MV-4-11 (cell line): ENCODE measurements at places on chromosomes 5 and 9.
A peak's percentile ranks its signal among the peaks of the same experiment; 100 is the strongest.

- DNase-seq = no peak
Observed at GRCh38 chr5:82058710-82059109, 86.9 kb downstream of the ATG10 start.

- no peak for DNase-seq
Observed at GRCh38 chr5:27969157-27969556, 930.8 kb upstream of the CDH9 start.

DNA sequence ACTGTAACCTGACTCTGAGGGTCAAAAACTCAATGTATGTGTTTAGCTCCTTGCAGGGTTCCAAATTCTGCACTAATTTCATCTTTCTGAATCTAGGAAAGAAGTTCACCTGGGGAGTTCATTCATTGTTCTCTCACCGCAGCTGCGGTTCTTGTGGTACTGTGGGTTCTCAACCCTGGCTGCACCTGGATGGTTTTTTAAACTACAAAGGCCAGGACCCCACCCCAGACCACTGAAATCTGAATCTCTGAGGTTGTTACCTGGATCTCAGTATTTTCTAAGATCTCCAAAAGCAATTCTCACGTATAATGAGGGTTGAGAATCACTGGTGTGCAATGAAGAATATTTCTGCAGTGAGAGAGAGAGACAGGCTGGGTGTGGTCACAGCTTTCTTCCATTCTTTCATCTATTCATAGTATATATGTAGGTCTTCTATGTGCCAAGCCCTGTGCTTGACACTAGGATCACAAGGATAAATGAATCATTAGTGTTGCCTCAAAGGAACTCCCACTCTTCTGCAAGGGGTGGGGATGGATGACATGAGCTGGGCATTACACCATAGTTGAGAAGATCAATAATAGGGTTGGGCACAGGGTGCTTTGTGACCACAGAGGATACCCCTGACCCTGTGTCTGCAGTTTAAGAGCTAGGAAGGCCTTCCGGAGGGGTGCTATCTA, 109.8 kb downstream of the GALNT10 start:
- DNase-seq = no peak

- DNase-seq = no peak
Observed at GRCh38 chr9:126681336-126681735, 67.6 kb downstream of the LMX1B start.

GRCh38 chr9:121169094-121169601, 32.5 kb downstream of the RAB14 start:
- DNase-seq = no peak

- DNase-seq = no peak
Observed at GRCh38 chr5:158124606-158125316, 265.8 kb upstream of the CLINT1 start.

DNA sequence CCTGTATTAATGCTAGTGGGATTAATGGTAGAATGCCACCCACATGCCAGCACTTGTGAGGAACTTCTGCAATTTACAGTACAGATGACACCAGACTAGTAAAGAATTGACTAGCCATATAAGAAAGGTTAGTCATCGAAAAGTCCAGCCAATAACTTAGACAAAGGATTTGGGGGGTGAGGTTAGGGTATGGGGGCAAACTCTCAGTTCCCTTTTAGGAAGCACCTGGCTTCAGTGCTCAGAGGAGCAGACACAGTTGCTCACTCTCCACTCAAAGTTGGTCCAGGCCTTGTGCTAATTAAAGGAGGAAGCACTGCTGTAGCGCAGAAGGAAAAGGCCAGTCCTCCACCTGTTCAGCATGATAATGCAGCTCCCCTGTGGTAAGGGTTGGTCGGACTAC, 25.2 kb downstream of the TGFBR1 start:
- peak; percentile 77 for DNase-seq

GRCh38 chr5:178537467-178538371, 52.5 kb downstream of the COL23A1 start:
- DNase-seq = no peak

DNA sequence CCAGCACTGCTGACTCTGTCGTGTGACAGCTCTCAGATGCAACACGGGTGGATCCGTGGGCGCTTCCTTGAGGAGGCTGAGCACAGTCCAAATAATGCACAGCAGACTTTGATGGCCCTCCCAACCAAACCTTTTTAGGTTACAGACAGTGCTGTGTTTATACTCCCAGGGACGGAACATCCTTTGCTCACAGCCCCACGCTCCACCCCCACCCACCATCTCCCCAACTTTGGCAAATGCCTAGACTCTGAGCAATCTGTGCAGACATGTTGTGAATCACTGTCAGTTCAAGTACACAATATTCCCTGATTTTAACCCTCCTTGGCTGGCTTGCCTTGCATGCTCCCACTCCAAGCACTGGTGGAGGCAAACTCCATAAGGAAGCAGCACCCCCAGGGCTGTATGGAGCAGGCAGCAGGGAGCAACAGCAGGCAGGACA, 324.6 kb downstream of the MLLT3 start:
- no peak for DNase-seq

- peak; percentile 30 for DNase-seq
Observed at GRCh38 chr9:136719195-136719880, 7.0 kb downstream of the DIPK1B start.

DNA sequence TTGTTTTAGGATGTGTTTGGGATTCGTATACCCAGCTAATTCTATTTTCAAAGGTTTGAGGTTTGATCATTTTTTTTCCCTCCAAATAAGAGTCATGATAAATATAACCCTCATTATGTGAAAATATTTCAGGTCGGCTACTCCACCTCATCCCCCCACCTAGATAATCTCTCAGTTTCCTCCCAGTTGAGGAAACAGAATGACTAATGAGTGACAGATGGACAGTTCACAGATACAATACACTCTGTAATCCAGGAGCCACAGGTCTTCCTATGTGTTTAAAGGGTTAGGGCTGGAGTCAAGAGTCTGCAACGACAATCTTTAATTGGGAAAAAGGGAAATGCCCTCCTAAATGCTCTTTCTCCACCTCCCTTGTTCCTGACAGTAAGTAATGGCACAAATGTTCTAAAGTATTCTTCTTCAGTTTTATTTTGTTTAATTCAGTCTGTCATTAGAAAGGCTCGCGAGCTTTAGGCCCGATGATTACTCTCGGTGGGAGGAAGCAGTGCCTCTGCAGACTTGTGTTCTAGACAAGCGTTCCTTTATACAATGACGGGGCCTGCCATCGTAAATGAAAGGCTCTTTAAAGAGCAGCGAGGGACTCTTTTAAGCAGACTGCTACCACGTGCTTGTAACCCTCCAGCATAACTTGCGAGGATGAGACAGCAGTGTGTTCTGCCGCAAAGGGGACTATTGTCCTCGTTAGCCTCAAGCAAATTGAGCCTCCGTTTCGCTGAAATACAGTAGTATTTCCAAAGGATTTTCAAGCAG, 69.0 kb downstream of the MEF2C start:
- peak; percentile 39 for DNase-seq

DNA sequence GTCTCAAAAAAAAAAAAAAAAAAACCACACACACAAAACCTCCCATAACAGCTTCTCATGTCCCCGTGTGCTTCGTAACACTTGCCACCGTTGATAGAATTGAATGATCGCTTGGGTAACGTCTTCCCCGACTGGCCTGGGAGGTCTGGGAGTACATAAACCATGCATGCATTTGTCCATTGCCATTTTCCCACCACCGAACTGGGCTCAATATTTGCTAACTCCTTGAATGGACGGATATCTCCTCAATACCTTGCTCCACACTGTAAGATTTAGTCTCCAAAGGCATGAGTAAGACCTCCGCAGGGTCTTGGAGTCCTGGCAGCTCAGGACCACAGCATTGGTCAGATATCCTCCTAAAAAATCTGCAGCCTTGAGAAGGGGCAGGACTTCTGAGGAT, 3.2 kb upstream of the P4HA2 start:
- DNase-seq = no peak

DNA sequence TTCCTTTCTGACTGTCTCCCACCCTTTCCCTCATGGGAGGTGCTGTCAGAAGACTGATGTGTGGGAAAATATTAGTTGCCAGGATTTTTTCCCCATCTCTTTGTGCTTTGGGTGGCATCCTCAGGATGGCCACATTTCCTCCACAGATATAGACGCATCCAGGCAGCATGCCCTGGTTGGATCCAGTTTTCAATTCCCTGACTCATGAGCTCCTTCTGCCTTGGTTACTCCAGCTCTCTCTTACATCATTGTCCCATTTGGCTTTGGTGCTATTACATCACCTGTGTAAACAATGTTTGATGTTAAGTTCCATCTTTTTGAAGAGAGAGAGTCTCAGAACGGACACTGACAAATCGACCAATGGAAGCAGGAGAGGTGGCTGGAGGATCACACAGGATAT, 302.5 kb downstream of the CDH18 start:
- DNase-seq = no peak

DNA sequence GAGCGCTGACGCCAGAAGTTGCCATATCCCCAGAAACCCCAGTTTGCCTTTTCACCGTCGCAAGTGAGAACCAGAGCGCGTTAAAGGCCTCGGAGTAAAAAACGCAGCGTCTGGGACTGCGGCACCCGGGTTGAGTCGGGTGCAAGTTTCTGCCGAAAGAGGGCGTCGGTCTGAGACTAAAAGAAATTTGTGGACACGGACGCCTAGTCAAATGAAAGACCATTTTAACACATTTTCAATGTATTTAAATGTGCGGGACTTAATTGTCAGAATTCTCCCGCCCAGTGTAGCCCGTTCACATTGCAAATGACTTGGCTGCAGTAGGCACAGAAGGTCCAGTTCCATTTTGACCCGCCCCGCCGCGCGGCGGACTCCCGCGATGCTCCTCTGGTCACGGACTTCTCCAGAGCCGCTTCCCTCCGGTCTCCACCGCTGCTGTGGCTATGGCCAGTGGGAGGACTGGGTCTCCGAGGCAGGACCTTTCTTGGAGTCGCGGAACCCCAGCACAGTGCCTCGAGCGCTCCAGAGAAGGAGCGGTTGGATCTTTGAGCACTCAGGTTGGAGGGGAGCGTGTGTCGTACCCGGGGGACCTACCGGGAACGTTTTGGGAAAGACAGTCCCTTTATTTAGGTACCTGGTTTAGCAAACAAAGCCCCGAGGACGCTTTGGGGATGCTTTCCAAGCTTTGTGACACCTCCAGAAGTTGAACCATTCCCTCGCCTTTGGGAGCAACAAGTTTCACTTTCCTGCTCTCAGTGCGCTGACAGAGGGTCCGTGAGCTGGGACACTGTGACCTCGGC, 1.2 kb upstream of the NPR3 start:
- peak; percentile 57 for DNase-seq

DNA sequence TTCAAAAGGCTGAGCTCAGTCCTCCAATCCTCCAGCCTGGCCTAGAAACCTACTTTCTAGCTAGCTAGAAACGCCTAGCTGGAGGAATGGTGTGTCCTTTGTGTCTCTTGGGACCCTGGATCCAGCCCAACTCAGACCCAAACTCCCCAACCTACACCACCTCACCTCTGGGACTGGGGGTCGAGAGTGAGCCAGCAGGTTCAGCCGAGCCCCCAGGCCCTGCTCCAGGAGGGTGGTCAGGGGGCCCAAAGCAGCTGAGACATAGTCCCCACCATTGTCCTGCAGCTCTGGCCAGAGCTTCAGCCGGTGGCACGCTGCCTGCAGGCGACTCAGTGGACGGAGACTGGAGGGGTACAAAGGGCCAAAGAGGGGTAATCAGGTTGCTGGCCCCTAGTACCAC, 6.2 kb downstream of the NOL6 start:
- no peak for DNase-seq

DNA sequence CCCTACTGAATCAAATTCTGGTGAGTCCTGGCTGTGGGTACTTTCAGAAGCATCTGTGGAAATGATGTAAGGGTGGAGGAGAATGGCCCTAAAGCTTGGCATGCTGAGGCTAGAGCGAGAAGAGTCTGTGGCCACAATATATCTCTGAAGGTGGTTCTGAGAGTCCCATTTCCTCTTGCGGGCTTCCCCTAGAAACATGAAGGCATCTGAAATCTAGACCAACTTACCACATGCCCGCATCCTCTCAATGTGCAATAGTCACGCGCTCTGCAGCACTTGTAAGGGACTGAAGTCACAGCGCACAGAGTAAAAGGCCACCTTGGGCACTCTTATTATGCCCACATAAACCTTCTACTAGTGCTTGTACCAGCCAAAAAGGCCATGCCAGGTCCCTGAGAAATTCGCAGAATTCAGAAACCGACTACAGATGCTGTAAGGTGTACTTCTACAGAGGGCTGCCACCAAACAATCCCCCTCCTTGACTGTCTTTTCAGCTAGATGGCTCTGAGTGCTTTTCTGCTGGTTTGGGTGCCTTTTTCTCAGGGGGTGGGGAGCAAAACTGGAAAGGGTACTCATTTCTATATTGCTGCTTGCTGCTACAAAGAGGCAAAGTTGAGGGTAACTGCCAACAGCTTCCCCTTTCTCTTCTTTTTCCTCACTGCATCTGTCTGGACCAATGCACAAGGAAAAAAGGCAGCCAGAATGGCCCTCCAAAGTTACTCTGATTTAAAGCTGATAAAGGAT, 107.3 kb downstream of the ZDHHC21 start:
- DNase-seq = peak; percentile 77

DNA sequence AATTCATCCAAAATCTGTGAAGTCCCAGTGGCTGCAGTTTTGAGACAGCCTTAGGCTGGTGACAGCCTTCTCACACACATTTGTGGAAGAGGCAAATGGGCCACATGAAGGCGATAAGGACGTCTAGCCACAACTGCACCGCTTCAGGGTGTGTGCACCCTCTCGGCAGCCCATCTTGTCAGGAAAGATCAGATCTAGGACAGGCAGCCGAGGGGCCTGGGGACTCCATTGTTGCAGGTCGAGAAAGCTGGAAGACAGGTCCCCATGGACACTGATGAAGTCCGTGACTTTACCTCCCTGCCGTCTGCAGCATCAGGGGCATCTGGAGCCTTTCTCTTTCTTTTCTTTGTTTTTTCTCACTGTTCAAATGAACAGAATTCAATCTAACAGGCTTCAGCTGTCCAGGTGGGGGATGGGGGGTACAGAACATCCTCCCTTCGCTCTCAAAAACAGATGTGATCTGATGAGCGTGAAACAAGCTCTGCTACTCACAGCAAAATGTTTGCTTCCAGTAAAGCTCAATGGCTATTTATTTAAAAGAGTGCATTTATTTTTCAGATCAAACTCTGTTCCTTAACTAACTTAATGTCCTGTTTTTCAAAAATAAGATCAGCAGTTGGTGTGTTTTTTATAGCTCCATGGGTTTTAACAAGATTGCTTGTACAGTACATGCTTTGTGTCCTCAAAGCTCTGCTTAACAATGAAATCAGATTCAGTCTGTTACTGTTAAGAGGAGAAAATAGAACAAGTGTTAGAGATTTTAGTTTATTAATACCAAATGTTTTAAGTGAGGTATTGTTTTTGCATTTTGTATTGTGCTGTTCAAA, 111.8 kb upstream of the OTULINL start:
- no peak for DNase-seq

DNA sequence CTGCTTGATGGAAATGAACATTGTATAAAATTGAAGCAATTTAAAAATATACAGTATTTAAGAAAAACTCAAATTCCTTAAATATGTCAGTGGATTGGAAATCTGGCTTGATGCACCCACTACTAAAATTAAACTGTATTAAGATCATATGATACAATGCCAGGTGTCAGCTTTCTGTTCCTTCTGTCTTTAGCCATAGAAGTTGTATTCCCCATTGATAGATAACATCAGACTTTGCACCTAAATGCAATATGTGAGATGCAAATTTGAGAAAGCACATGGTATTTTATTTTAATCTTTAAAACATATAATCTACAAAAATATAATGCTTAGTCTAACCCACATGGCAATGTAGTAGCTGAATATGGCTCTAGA, 697.4 kb upstream of the WWC1 start:
- DNase-seq = no peak
